HT1080 (cell line): ENCODE measurements at places on chromosomes 5 and 9. TPM values are rescaled to one million over a fixed set of nuclear protein-coding genes. Genes with fewer than 3 reads are reported as not detected.

- peak; percentile 85 for DNase-seq
Observed at GRCh38 chr5:67209141-67209771, 12.7 kb upstream of the CD180 start.

GRCh38 chr5:76617229-76617628 is 6.0 kb downstream of the F2RL2 start:
- no peak for DNase-seq

GRCh38 chr5:159655757-159656409 is 260.4 kb upstream of the ADRA1B start:
- DNase-seq, result no peak

DNA sequence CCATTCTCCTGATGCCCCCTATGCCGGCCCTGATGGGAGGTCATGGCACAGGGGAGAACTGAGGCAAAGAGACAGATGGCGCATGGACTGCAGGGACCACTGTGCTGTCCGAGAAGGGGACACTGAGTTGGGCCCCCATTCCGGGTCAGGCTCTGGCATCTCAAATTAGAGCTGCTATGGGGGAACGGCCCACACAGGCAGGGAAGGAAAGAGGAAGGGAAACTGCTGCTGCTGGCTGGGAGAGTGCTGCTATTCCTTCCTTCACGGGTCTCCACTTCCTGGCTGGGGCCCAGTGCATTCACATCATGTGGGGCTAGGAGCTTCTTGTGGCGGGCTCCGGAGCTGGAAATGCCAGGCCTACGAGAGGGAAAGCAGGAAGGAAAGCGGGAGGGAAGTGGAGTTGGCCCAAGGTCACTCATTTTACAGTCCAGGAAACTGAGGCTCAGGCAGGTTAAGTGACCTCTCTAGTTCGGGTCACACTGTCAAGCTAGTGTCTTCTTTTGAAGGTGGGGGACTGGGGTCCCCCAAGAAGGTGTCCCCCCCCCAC is 1.3 kb upstream of the CARD19 start:
- no peak for DNase-seq

GRCh38 chr9:5999443-6000101 is 15.9 kb downstream of the RANBP6 start:
- no peak for DNase-seq

DNA sequence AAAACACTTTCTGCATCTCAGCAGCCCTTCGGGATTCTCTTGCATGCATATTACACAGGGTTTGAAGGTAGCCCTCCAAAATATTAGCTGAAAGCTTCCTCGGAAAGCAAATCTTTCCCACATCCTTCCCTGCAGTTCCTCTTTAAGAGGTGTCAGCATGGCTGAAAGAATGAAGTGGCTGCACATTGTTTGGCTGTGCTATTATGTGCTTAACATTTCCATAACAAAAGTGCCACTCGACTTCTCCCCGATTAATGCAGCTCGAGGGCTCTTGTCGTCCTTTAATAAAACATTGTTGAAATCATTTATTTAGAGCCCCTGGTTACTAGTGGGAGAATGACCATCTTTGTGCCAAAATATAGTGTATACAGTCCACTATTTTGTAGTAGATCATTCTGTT is 6.5 kb downstream of the GAS1 start:
- no peak for DNase-seq

DNA sequence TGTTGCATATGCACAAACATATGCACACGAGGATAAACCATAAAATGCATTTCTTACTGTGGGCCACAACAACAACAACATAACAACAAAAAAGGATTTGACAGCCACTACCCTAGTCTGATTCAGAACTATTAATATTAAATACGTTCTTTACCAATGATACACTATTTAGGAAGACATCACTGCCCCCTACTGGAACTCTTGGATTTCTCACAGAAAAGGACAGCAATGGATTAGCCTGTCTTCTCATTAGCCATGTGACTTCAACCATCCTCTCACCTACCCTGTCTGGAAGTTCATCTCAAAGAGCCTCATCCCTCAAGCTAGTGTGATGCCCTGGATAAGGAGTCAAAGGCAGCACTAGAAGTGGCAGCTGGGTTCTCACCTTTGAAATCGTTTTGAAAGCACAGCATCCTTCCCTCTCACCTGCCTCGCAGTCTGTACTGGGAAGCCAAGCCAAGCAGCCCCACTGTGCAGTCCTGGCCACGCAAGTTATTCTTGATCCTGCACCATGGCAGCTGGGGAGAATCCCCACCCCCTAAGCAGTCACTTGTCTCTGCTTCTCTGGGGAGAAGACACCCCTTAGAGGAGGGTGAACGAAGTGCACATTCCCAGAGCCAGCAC is 64.6 kb downstream of the SH3TC2 start:
- peak; percentile 72 for DNase-seq

GRCh38 chr5:171534043-171534895 is 114.8 kb downstream of the FGF18 start:
- DNase-seq, result peak; percentile 23

- no peak for DNase-seq
Observed at GRCh38 chr9:101677861-101678260, 60.6 kb downstream of the GRIN3A start.

- DNase-seq, result no peak
Observed at GRCh38 chr5:159640921-159641320, 275.4 kb upstream of the ADRA1B start.

- DNase-seq, result no peak
Observed at GRCh38 chr9:91156451-91157234, 205.1 kb downstream of the AUH start.

DNA sequence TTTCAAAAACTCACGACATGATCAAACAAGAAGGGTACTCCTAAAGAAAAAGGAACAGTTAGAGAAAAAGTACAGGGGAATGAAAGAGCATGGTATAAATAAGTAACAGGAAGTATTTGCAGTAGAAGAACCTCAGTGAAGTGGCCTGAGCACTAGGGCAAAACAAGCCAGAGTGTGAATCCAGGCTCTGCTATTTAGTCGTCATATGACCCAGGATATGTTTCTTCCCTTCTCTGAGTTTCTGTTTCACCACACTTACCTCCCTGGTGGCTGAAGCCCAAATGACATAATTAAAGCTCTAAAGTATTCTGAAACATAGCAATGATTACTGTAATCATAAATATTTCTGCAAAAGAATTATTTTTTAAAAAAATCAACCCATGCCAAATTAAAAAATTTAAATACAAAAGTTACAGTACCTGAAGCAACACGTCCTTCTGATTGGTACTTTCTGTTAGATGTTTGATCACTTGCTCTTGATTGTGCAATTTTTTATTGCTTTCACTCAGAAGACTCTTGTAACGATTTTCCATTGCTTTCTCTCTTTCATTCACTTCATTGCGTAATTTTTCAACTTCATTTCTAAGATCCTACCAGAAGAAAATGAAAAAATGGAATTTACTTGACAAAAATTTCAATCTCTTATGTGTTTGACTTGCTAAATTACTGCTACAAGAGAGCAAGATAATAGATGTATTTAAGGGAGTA is 88.9 kb downstream of the CDK5RAP2 start:
- DNase-seq, result no peak

DNA sequence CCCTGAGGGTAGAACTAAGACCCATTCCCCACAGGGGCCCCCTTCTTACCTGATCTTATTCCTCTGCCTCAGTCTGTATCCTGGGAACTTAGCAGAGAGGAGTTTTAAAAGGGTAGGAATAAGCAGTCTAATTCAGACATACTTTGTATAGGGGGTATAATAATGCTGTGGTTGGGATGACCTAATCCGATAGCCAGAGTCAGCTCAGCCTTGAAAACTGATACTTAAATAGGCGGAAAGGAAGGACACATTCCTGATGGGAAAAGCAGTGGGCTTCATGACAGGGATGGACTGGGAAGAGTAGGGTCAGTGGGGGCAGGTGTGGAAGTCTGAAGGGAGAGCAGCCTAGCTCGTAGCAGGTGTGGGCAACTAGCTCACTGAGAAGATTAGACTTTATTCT is 52.2 kb upstream of the TESK1 start:
- DNase-seq, result peak; percentile 64

DNA sequence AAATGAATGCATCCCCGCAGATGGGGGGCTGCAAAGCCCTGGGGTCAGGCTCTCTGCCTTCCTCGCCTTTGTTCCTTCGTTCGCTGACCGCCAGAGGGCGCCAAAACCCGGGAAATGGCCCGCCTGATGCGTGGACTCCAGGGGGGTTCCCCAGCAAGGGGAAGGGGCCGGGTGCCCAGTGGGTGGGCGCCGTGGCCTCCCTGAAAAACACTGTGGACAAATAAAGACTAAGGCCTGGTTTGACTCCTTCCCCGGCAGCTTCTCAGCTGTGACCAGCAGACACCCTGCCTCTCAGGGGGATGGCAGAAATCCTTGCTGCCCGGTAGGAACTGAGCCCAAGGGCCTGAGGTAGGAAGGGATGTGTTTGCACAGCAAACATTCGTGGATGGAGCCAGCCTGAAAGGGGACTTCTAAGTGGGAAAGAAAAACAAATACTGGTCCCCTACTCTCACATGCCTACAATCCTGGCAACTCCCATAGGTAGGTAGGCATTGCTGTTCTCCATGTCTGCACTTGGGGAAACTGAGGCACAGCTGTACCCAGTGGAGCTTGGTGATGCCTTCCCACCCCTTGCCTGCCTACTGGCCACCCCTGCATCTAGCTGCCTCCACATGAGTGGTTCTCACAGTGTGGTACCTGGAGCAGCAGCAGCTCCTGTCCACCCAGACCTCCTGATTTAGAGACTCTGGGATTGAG is 57.7 kb downstream of the DUSP1 start:
- DNase-seq, result no peak

DNA sequence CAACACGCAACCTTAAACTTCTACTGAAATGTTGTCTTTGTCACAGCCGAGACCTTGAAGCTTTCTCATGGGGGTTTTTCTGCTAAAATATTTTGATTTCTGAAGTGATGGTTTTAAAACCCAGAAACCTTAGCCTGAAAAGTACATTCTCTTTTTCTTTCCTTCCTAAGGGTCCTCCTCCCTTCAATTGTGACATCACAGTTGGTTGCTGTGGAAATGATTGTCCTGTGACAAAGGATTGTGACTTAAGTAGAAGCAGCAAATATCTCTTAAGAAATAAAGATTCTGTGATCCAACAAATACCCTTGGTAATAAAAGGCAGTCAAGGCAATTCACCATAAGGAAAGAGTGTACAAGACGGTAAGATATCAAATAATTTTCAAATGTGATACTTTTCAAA is 125.2 kb downstream of the SEMA6A start:
- DNase-seq, result no peak

PPP3R2 gene
- not detected in 2 replicates for total RNA-seq

UBAC1 gene
- total RNA-seq, result 115 and 127 TPM in 2 replicates

SLC4A9 gene
- total RNA-seq, result not detected in 2 replicates

TMOD1 gene
- total RNA-seq, result 0.53 and 0.58 TPM in 2 replicates

PCDHAC2 gene
- not detected in 2 replicates for total RNA-seq

OMD gene
- not detected in 2 replicates for total RNA-seq

OTULINL gene
- total RNA-seq, result 7.0 and 7.1 TPM in 2 replicates

HIGD2A gene
- total RNA-seq, result 231 and 320 TPM in 2 replicates

TPPP gene
- total RNA-seq, result 0.18 and 0.37 TPM in 2 replicates

EDIL3 gene
- 2.4 and 3.0 TPM in 2 replicates for total RNA-seq
